ENCODE measurements at places on chromosomes 6 and 20.

- H3K4me3 ChIP-seq: no peak overlapping the region
- no peaks in the 10 kb centered on the region for H3K4me1 ChIP-seq
- no peak overlapping the region for H3K27ac ChIP-seq
- H3K36me3 ChIP-seq: no peaks in the 10 kb centered on the region
- DNase-seq: peak; percentile 70
- H3K27me3 ChIP-seq: no peaks in the 10 kb centered on the region
These were observed 33.9 kb downstream of the SLC17A4 start for GRCh38 chr6:25788305-25788922.

- H3K36me3 ChIP-seq: no peaks in the 10 kb centered on the region
- H3K27me3 ChIP-seq: no peaks in the 10 kb centered on the region
- H3K4me1 ChIP-seq: no peaks in the 10 kb centered on the region
- H3K4me3 ChIP-seq: no peak overlapping the region
These were observed 41.2 kb downstream of the PTPRK start for GRCh38 chr6:128479048-128479666.

GRCh38 chr6:169957351-169957963 is 206.0 kb downstream of the ERMARD start:
- no peaks in the 10 kb centered on the region for H3K4me1 ChIP-seq
- no peaks in the 10 kb centered on the region for H3K36me3 ChIP-seq
- no peak overlapping the region for H3K27ac ChIP-seq
- peak; percentile 11 for DNase-seq
- no peaks in the 10 kb centered on the region for H3K27me3 ChIP-seq

DNA sequence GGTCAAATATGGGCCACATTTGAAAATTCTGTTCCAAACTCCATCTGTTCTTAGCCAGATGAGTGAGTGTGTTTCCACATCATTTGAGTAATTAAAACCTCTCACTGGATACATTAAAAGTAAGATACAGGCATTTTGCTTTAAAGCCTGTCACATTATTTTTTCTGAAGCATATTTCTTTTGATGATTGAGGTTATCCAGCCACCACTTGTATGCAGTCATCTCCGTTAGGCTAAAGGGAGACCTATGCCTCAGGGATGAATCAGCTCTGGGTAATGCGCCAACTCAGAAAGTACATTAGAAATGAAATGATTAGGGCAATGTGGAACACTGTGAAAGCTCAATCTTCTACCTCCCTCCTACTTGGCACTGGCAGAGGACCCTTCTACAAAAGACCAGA is 90.7 kb downstream of the SNAP25 start:
- no peaks in the 10 kb centered on the region for H3K36me3 ChIP-seq
- no peaks in the 10 kb centered on the region for H3K4me1 ChIP-seq
- H3K4me3 ChIP-seq: no peak overlapping the region
- H3K27me3 ChIP-seq: no peaks in the 10 kb centered on the region
- no peak for DNase-seq

DNA sequence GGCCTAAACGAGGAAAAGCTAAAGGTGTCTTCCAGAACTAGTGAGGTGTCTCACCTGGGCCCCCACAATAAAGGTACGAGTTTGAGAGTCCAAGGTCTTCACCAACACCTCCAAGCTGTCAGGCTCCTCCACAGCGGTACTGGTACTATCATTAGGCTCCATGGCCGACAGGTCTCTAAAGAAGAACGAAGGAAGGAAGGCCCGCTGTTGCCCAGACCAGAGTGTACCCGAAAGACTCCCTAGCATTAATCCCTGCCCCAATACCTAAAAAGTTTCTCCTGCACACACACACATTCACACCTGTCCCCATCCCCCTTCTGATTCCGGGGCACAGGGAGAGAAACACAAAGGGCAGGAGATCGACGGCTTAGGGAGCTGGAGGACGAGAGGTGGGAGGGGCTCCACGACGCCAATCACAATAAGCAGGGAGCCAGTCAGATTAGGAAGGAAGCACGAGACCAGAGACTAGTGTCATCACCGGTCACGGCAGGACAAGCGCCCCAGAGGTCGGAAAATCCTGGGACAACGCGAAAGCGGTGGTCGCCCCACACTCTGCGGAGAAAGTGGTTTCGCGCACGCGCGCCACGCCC is 764 bp downstream of the BAG6 start:
- H3K4me1 ChIP-seq: peaks cover 18% of the 10 kb centered on the region
- no peaks in the 10 kb centered on the region for H3K27me3 ChIP-seq
- peak overlapping the region; percentile 96 for H3K27ac ChIP-seq
- H3K36me3 ChIP-seq: peaks cover 22% of the 10 kb centered on the region
